Activated naive CD4-positive, alpha-beta T cell treated with anti-CD3 and anti-CD28 coated beads, Interleukin-2, amount 10 ng/mL, durations not matched to agents 7 days and 5 days (primary cell): ENCODE measurements at places on chromosomes 13 and 19.

DNA sequence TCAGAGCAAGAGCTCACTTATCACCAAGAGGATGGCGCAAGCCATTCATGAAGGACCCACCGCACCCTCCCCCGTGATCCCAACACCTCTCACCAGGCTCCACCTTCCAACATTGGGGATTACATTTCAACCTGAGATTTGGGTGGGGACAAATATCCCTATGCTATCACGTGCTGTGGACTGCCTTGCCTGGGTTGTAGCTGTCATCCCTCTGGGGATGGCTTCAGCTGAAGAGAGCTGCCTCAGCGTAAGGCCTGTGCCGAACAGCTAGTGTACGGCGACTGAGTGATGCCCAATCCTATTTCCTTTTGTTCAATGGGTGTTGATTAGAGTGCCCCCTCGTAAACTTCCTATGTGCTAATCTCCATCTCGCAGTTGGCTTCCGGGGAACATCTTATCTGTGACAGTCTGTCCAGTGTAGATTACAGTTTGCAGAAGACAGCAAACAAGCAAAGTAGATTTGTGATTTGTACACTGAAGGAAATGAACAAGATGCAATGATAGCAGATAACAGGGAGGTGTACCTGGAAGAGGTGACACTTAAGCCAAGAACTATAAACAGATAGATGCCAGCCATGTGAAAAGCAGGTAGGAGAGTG lies 11.8 kb upstream of the RCBTB1 start:
- no peak overlapping the region for H3K4me3 ChIP-seq
- H3K4me1 ChIP-seq = no peaks in the 10 kb centered on the region
- H3K36me3 ChIP-seq = no peaks in the 10 kb centered on the region

GRCh38 chr19:35110974-35111373 lies 4.6 kb upstream of the FXYD3 start:
- H3K4me3 ChIP-seq = no peak overlapping the region
- H3K36me3 ChIP-seq = no peaks in the 10 kb centered on the region
- H3K27ac ChIP-seq = no peak overlapping the region
- peaks cover 9% of the 10 kb centered on the region for H3K4me1 ChIP-seq

GRCh38 chr13:105569816-105570215 lies 965.6 kb downstream of the EFNB2 start:
- H3K4me1 ChIP-seq = no peaks in the 10 kb centered on the region
- no peak overlapping the region for H3K27ac ChIP-seq
- no peak for DNase-seq
- no peak overlapping the region for H3K4me3 ChIP-seq
- no peaks in the 10 kb centered on the region for H3K36me3 ChIP-seq
- no peaks in the 10 kb centered on the region for H3K27me3 ChIP-seq

DNA sequence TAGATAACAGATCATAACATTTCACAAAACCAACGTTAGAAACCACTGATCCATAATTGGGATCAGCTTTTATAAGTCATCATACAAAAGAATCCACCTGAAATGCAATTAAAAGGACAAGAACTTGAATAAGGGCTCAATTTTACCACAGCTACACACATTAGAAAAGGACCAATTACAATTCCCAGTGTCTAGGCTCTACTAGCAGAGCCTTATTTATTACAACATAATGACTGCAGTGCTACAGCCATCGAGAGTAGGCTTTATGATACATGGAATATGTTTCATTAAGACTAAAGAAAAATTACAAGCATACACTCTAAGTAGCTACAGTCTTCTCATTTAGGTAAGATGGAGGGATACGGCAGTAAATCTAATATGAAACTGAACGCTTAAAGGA lies 2.9 kb downstream of the RBM26 start:
- H3K36me3 ChIP-seq = peaks cover 35% of the 10 kb centered on the region
- H3K4me1 ChIP-seq = peaks cover 40% of the 10 kb centered on the region
- H3K27ac ChIP-seq = no peak overlapping the region
- H3K4me3 ChIP-seq = no peak overlapping the region

DNA sequence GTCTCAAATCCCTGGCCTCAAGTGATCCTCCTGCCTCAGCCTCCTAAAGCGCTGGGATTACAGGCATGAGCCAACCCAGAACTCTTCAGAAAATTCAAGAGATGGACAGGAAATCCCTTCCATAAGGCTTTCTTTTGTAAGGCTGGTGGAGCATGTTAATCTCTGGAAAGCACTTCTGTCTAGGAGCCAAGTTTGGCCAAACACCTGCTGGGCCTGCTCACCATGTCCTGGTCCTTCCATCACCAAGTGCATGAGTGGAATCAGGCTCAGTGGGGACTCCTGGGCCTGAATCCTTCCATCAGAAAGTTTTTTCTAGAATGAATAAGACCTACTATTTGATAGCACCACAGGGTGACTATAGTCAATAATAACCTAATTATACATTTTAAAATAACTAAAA lies 148.0 kb downstream of the DCLK1 start:
- H3K27me3 ChIP-seq = no peaks in the 10 kb centered on the region
- no peak overlapping the region for H3K4me3 ChIP-seq
- no peak for DNase-seq

DNA sequence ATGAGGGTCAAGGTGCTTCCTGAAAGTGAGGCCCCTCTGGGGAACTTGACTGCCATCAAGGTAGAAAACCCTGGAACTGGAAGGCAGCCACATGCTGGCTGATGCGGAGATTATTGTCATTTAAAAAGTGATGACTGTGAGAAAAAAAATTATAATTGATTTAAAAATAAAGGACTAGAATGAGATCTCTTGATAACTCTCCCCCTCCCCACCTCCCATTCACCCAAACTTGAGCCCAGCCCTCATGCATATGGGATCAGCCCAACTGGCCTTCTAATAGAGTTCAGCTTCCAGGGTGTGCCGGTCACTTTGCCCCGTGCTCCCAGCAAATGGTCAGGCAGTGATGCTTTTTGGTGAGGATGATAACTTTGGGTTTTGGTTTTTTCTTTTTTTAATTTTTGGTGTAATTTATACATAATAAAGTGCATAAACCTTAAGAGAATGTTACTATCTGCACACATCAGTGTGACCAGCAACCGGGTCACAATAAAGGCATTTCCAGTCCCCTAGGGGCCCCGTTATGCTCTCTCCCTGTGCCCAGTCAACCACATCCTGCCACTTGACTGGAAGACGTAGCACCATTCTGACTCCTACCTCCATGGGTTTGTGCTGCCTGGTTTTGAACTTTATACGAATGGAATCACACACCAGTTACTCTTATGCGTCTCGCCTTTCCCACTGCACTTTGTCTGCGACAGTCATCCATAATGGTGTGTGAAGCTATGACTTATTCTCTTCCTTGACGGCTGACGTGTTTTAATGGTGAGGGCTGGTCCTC lies 187.9 kb downstream of the USP12 start:
- DNase-seq = no peak
- H3K27ac ChIP-seq = no peak overlapping the region
- H3K36me3 ChIP-seq = no peaks in the 10 kb centered on the region
- H3K4me3 ChIP-seq = no peak overlapping the region
- peaks cover 3% of the 10 kb centered on the region for H3K4me1 ChIP-seq
- peaks cover 6% of the 10 kb centered on the region for H3K27me3 ChIP-seq

- H3K27me3 ChIP-seq = peaks cover 96% of the 10 kb centered on the region
- peak overlapping the region; percentile 26 for H3K4me3 ChIP-seq
- H3K36me3 ChIP-seq = peaks cover 5% of the 10 kb centered on the region
- peak overlapping the region; percentile 79 for H3K27ac ChIP-seq
- no peak for DNase-seq
- peaks cover 28% of the 10 kb centered on the region for H3K4me1 ChIP-seq
Measured at GRCh38 chr13:99978799-99979452, 2.7 kb upstream of the ZIC2 start.

- peaks cover 35% of the 10 kb centered on the region for H3K36me3 ChIP-seq
- no peaks in the 10 kb centered on the region for H3K4me1 ChIP-seq
- no peak overlapping the region for H3K4me3 ChIP-seq
- no peaks in the 10 kb centered on the region for H3K27me3 ChIP-seq
- DNase-seq = no peak
Measured at GRCh38 chr13:37029617-37030016, 29.0 kb downstream of the EXOSC8 start.

- peaks cover 78% of the 10 kb centered on the region for H3K4me1 ChIP-seq
- peak overlapping the region; percentile 3 for H3K4me3 ChIP-seq
- H3K36me3 ChIP-seq = peaks cover 4% of the 10 kb centered on the region
- peak overlapping the region; percentile 79 for H3K27ac ChIP-seq
Measured at GRCh38 chr19:8665468-8666213, 33.0 kb downstream of the ACTL9 start.

GRCh38 chr13:35179920-35180663 lies 238.0 kb downstream of the NBEA start:
- H3K4me1 ChIP-seq = no peaks in the 10 kb centered on the region
- no peaks in the 10 kb centered on the region for H3K36me3 ChIP-seq
- no peak overlapping the region for H3K27ac ChIP-seq
- no peaks in the 10 kb centered on the region for H3K27me3 ChIP-seq
- no peak for DNase-seq
- H3K4me3 ChIP-seq = no peak overlapping the region

DNA sequence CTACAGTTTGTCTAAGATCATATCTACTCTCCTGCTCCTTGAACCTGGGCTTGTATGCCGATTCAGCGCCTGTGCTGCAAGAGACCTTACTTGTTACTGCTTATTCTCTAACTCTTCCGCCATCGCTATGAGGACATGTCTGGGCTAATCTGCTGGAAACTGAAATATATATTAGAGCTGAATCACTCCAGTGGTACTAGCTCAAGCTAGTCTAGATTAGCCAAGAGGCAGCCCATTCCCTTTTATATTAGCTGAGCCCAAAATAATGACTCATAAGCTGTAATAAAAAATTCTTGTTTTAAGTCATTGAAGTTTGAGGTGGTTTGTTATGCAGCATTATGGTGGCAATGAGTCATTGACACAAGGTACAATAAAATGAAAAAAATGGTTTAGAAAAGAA lies 52.8 kb downstream of the SLC6A16 start:
- H3K36me3 ChIP-seq = peaks cover 1% of the 10 kb centered on the region
- H3K27ac ChIP-seq = no peak overlapping the region
- no peaks in the 10 kb centered on the region for H3K4me1 ChIP-seq
- DNase-seq = no peak

DNA sequence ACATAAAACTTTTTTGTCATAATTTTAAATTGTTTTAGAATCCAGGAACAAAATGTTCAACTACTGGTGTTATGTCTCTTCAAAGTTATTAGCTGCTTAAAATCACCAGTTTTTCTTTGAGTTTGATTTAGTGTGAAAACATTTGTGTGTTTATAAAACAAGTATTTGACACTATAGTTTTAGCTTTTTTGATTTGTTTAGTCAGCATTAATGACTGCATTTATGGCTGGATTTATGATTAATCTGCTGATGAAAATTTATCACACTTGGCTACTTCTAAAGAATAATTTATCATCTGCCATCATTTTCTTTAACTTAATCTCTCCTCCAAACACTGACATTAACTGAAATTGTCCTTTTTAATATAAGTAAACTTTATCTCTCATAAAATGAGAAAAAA lies 1465.9 kb upstream of the SLC10A2 start:
- H3K27ac ChIP-seq = no peak overlapping the region
- no peaks in the 10 kb centered on the region for H3K27me3 ChIP-seq
- DNase-seq = no peak
- no peaks in the 10 kb centered on the region for H3K4me1 ChIP-seq
- no peak overlapping the region for H3K4me3 ChIP-seq
- H3K36me3 ChIP-seq = no peaks in the 10 kb centered on the region

DNA sequence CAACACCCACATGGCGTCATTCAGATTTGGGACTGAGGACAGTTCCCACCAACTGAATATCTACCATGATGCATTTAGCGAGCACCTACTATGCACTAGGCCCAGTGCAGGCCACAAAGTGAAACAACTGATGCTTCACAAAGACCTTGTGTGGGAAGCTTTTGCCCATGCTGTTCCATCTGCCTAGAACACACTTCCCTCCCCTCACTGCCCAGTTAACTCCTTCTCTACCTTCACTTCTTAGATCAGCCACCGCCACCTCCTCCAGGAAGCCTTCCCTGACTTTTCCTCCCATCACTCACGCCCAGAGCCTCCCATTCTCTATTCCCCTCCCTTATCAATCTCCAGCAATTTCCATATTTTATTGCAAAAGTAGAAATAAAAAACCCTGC lies 25.7 kb downstream of the PTPRS start:
- DNase-seq = no peak
- H3K4me1 ChIP-seq = no peaks in the 10 kb centered on the region
- peaks cover 4% of the 10 kb centered on the region for H3K27me3 ChIP-seq
- H3K27ac ChIP-seq = no peak overlapping the region

DNA sequence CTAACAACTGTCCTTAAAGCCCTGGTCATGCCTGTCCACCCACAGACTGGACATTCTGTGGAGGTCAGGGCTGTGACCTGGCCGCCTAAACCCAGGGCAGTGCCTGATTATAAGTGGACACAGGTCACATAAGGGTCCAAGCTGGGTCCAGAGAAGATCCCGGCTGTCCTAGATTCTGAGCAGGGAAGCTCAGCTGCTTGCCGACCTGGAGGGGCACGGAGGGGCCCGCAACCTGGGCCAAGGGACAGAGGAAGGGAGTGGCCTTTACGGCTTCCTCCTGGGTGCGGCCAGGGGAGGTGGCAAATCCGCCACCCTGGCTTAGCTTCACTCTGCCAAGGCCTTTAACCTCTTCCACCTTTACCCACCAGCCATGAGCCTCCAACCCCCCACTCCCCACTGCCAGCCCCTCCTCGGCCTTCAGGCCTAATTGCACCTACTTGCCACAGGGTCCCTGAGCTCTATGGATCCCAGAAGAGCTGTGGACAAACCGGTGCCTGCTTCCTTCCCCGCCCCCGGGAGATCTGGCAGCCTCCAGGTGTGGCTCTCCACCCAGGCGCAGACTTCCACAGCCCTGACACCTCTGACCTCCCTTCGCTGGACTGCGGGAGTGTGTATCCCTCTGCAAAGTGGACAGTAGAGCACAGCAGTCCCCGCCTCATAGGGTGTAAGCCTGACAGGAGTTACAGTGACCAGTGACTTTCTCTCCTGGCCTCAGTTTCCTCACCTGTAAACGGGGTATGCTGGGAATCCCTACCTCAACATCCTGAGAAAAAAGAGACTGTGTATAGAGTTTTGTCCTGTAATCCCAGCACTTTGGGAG lies 1.7 kb downstream of the CD320 start:
- H3K27me3 ChIP-seq = no peaks in the 10 kb centered on the region
- peak overlapping the region; percentile 93 for H3K27ac ChIP-seq
- peaks cover 41% of the 10 kb centered on the region for H3K4me1 ChIP-seq
- H3K36me3 ChIP-seq = peaks cover 16% of the 10 kb centered on the region

DNA sequence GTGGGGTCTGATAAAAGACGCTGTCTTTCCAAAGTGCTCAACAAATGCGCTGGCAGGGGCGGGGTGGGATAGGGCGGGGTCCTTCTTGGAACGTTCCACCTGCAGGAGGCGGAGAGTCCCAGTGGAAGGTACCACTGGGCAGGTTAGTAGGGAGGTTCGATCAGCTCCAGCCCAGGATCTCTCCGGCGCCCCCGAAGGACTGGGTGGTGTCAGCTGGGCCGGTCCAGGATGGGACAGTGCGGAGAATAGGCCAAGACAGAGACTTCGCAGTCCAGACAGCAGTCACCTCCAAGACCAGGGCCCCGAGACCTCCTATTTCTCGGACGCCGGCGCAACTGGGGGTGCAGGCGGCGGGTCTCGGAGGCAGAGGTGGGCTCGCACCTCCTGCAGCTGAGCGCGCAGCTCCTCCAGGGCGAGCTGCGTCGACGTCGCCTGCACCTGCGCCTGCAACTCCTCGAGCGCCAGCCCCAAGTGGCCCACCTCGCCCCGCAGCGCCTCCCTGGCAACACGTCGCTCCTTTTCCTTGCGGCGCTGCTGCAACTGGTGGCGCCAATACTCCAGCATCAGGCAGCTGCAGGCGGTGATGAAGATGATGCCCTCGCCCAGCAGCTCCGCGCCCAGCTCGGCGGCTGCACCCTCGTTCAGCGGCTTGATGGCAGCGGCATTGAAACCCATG lies 21.6 kb downstream of the VASP start:
- no peak overlapping the region for H3K27ac ChIP-seq
- no peak overlapping the region for H3K4me3 ChIP-seq
- peaks cover 24% of the 10 kb centered on the region for H3K36me3 ChIP-seq

GRCh38 chr13:69948016-69948415 lies 159.6 kb upstream of the ATXN8OS start:
- H3K4me3 ChIP-seq = no peak overlapping the region
- no peaks in the 10 kb centered on the region for H3K27me3 ChIP-seq
- H3K27ac ChIP-seq = no peak overlapping the region
